NCI-H2029 (cell line): ENCODE measurements at places on chromosomes 11 and 22.

DNA sequence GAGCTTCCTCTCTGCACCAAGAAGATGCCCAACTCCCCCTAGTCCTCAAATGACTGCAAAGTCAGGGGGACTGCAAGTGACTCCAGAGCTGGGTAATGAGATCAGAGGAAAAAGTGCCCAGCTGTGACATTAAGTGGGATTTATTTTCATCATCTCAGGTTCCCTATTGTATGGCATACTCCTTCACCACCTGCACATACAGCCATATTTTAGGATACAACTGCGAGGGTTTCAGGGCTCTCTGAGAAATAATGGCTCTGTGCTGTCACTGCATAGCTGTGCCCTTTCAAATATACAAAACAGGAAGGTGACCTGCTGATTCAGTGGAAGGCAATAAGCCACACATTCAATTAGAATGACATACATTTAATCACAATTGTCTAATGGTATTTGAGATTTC lies 45.6 kb upstream of the PLET1 start:
- DNase-seq: no peak

- no peak for DNase-seq
Measured at GRCh38 chr11:46472662-46472994, 81.1 kb upstream of the CHRM4 start.

GRCh38 chr11:94550513-94550912 lies 6.8 kb downstream of the FUT4 start:
- no peak for DNase-seq

- peak; percentile 14 for DNase-seq
Measured at GRCh38 chr11:73287400-73288101, 15.4 kb downstream of the P2RY6 start.

GRCh38 chr11:16454289-16454863 lies 98.0 kb upstream of the SOX6 start:
- DNase-seq: no peak

- DNase-seq: peak; percentile 6
Measured at GRCh38 chr22:29031227-29032011, 30.2 kb downstream of the C22orf31 start.

DNA sequence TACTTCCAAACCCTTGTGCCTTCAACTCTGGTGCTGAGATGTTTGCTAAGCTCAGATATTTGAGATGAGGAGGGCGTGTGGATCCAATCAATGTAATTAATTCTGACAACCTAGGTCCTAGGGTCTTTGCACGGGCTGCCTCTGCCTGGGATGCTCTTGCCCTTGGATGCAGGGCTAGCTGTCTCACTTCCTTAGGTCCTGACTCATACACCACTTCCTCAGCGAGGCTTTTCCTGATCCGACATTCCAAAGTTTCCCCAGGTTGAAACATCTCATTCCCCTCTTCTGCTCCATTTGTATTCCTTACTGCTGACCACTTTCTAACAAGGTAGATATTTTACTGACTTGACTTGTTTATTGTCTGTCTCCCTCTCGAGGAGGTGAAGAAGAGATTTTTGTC lies 43.0 kb upstream of the NTM start:
- no peak for DNase-seq

DNA sequence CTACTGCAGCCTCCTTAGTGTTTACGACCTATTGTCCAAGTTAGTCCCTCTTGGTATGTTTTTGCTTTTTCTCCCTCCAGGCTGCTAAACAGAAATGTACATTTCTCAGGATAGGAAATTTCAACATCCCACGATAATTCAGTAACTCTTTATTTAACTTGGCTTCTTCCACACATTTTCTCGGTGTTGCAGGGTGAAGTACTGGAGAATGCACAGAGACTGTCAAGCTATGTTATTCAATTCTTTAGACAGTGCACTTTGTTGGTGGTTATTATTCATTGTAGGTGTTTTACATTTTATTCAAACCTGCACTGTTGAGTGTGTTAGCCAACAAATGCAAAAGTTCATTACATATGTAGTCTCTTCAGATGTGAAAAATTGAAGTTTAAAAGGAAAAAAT lies 839.8 kb downstream of the LRRC4C start:
- DNase-seq: no peak

DNA sequence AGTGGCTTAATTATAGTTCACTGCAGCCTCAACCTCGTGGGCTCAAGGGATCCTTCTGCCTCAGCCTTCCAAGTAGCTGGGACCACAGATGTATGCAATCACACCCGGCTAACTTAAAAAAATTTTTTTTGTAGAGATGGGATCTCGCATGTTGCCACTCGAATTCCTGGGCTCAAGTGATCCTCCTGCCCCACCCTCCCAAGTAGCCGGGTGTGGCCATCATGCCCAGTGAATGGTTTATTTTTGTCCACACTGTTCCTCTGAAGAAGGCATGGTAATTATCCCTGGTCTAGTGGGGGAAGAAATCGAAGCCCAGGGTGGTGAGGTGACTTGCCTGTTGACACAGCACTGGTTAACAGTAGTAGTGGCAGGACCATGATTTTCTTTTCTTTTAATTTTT lies 1.9 kb downstream of the SAC3D1 start:
- DNase-seq: no peak

- no peak for DNase-seq
Measured at GRCh38 chr11:130442737-130443136, 5.7 kb upstream of the ADAMTS15 start.

DNA sequence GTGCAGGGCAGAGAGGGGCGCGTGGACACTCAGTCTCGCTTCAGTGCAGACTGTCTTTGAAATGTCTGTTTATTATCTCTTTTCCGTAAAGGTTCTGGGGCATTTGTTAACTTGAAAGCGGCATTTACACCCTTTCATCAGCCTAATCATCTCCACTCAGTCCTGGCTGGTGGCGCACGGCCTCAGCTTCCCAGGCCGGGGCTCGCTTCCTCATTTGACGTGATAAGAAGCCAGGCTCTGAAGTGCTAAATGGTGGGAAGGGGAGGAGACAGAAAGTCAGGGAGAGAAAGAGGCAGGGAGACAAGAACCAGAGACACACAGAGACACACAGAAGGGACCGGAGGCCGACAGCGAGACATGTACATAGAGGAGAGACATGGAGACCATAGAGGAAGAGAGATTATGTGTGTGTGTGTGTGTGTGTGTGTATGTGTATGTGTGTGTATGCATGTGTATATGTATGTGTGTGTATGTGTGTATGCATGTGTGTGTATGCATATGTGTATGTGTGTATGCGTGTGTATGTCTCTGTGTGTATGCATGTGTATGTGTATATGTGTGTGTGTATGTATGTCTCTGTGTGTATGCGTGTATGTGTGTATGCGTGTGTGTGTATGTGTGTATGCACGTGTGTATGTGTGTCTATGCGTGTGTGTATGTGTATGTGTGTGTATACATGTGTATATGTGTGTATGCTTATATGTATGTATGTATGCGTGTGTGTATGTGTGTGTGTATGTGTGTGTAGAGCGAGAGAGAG lies 101.5 kb downstream of the ST3GAL4 start:
- DNase-seq: no peak

GRCh38 chr11:128437136-128437535 lies 150.2 kb downstream of the ETS1 start:
- no peak for DNase-seq

DNA sequence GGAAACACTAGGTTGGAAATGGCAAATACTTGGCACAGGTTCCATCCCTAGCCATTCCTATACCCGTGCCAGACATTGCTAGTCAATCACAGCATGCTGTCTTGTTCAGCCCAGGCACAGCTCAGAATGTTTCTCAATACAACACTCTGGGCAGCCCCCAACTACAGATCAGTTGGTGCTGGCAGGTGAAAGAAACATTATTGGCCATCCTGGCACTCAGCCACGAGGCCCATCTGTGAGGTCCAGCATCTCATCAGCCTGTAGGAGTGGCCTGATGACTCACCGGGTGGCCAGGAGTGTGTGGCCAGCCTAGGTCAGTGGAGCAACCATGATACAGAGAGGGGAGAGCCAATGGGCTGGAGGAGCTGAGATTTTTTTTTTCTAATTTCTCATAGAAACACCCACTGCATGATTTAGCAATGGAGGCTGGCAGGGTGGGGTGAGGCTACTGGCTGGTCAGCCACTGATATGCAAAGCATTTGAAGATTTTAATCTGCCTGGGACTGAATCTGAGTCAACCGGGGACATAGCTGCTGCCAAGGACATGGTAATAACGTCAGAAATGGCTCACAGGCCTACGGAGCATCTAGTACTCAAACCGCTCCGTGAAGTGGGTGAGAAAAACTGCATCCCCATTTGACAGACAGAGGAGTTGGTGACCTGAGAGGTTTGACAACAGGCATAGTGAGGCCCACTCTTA lies 5.4 kb downstream of the MYO18B start:
- no peak for DNase-seq

DNA sequence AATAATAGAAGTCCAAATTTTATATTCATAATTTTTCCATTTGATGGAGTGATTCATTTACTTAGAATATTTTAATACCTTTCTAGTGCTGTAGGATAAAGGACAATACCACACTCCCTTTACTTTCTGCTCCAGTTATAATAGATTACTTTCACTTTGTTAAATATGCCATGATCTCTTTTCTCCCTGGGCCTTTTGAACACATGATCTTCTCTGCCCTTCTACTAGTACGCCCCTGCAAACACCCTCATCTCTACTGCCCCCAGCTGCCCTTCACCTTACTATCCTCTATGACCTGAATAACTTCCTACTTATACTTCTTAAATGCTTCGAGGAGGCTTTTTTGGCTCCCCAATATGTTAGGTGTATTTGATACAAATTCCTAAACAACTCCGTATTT lies 177.3 kb downstream of the GUCY1A2 start:
- no peak for DNase-seq

GRCh38 chr11:26607725-26608506 lies 35.9 kb upstream of the MUC15 start:
- DNase-seq: no peak

GRCh38 chr22:46055911-46056545 lies 79.1 kb upstream of the WNT7B start:
- DNase-seq: no peak

- no peak for DNase-seq
Measured at GRCh38 chr11:70545610-70545912, 147.2 kb downstream of the CTTN start.

DNA sequence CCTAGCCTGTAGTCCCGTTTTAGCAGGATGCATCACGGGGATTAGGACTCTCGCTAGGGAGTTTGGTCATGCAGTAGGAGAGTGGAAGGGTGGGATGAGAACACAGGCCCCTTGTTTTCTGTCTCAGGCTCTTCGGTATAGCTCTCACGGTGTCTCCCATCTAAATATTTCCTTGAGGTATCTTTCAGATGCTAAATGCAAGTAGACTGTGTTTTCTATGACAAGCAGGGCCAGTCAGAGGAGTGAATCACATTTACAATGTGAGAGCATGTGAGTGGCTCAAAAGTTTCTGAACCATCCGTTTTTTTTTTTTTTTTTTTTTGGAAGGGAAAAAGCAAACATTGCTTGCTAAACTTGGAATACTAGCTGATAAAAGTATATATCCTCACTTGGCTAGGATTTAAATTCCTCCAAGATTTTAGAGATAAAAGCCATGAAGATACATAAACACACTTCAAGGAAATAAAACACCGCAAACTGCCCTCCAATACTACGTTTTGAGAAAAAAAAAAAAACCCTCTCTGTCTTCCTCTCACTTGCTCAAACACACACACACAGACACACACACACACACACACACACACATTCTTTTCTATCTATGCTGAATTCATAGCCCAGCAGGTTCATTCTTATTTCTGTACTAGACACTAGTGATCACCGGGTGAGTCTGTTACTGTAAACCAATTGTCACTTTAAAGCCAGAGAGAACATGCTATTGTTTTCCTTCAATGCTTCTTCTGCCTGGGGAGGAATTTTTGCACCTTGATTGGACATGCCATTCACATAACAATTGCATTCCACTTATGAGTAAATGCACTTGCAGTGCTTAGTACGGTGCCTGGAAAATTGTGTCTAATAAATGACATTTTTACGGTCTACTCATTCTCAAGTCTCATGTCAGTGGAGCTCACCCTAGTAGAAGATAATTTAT lies 224.6 kb upstream of the CCDC90B start:
- no peak for DNase-seq

GRCh38 chr11:120146413-120147093 lies 8.6 kb upstream of the TRIM29 start:
- DNase-seq: no peak

DNA sequence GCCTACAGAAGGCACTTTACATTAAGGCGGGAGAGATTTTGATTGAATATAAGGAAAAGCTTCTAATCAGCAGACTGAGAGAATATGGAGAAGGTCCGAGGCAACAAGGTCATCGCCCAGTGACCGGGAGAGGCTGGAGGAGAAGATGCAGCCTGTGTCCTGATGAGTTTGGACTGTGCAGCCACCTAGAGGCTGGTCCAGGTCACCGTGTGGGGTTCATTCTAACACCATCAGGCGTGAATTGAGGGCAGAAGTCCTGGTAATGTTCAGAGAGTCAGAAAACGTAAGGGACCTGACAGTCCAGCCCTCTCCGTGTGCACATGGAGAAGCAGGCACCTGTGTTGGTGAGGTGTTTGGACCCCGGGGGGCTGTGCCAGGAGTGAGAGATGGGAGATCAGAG lies 102.7 kb downstream of the FEZ1 start:
- DNase-seq: no peak

GRCh38 chr11:78379039-78379670 lies 38.5 kb downstream of the GAB2 start:
- no peak for DNase-seq

DNA sequence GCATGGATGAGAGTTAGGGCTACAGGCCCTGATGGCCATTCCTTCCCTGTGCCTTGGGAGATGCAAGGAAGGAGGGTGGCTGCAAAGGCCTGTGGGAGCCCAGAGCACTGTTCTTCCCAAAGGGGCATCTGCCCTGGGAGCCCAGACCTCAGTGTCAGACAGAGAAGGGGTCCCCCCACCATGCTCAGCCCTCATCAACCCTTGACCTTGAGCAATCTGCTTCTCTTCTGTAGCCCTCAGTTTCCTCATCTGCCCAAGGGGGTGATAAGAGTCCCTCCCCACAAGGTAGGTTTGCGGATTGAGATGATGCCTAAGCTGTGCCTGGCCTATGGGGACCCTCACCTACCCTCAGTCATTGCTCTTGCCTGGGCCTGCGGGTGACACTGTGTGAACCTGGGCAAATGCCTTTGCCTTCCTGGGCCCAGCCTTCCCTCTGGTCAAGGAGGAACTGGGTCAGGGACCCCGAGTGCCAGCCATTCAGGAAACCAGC lies 47.5 kb downstream of the IGLL5 start:
- DNase-seq: no peak

DNA sequence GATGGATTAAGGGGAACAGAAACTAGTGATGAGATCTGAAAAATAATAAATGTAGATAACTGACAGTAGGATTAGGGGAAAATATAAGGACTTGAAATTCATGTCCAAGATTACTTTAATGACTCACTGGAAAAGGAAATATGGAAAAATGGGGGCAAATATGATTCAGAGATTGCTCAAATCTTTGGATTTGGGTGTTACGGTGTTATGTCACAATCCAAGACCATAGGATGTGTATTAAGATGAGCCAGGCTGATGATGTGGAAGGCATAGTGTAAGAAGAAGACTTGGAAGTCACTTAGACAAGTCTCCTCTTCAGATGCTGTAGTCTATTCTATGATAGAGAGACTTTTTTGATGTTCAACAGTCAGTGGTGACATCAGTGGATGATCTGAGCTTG lies 323.7 kb downstream of the LUZP2 start:
- DNase-seq: no peak
